ENCODE measurements at places on chromosomes 12 and 14.

GRCh38 chr12:18965203-18965602 is 164.3 kb upstream of the PLEKHA5 start:
- DNase-seq = no peak

DNA sequence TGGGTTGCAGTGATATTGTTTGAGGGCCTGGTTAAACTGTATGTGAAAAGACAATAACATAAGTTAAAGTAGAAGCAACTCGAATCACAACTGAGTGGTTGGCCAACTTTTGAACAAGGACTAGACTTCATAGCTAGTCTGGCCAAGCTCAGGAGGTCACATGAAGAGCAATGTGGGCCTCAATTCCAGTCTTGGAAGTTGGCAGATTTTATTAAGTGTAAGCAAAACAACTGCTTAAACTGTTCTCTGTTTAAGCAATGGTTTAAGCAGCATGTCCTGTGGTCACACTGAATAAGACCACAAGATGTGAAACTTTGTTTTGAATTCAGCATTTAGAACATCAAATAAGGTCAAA is 100.4 kb downstream of the TMTC3 start:
- no peak for DNase-seq

GRCh38 chr12:12717586-12718380 is 615 bp downstream of the CDKN1B start:
- DNase-seq = no peak

- peak; percentile 69 for DNase-seq
These were observed at the start of gene FOXG1 for GRCh38 chr14:28766469-28766955. Gene FOXG1, plus strand, starts transcription at chr14:28766787. Its CDS starts 493 bp downstream, at chr14:28767280.

DNA sequence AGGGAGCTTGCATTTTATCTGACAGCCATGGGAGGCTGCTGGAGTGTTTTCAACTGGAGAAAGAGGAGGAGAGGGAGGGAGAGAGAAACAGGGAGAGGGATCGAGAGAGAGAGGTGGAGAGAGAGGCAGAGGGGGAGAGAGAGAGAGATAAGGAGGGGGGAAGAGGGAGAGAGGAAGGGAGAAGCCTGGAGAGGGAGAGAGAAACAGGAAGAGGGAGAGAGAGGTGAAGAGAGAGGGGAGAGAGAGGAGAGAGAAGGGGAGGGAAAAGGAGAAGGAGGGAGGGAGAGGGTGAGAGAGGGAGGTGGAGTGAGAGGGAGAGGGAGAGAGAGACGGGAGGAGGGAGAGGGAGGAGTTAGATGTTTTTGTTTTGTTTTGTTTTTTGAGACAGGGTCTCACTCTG is 45.6 kb downstream of the DNAH10 start:
- DNase-seq = no peak
